Bladder microvascular endothelial cell (primary cell): ENCODE measurements at places on chromosomes 4 and X. TPM values are rescaled to one million over a fixed set of nuclear protein-coding genes. Genes with fewer than 3 reads are reported as not detected.

Gene PABPC4L
- total RNA-seq: 1.4 and 1.5 TPM in 2 replicates

Gene FAAH2
- total RNA-seq: 0.16 and 0.50 TPM in 2 replicates

Gene F8A2
- not detected in 2 replicates for total RNA-seq

Gene VSIG4
- not detected in 2 replicates for total RNA-seq

Gene VMA21
- total RNA-seq: 32.7 and 50.1 TPM in 2 replicates

Gene USP17L17
- not detected in 2 replicates for total RNA-seq

Gene PWWP3B
- under 0.01 TPM in 1 of 2 replicates, not detected in the other for total RNA-seq

Gene CSAG3
- not detected in 2 replicates for total RNA-seq

Gene DNAAF6
- total RNA-seq: not detected in 2 replicates

Gene GPRASP2
- 9.6 and 13.9 TPM in 2 replicates for total RNA-seq

Gene RHOXF2
- not detected in 2 replicates for total RNA-seq

Gene RHOXF1
- total RNA-seq: not detected in 2 replicates
